Stimulated activated CD4-positive, alpha-beta T cell treated with anti-CD3 and anti-CD28 coated beads, TNF-alpha, amount 100 ng/mL, for 1 hour (primary cell): ENCODE measurements at places on chromosomes 1 and 21.

DNA sequence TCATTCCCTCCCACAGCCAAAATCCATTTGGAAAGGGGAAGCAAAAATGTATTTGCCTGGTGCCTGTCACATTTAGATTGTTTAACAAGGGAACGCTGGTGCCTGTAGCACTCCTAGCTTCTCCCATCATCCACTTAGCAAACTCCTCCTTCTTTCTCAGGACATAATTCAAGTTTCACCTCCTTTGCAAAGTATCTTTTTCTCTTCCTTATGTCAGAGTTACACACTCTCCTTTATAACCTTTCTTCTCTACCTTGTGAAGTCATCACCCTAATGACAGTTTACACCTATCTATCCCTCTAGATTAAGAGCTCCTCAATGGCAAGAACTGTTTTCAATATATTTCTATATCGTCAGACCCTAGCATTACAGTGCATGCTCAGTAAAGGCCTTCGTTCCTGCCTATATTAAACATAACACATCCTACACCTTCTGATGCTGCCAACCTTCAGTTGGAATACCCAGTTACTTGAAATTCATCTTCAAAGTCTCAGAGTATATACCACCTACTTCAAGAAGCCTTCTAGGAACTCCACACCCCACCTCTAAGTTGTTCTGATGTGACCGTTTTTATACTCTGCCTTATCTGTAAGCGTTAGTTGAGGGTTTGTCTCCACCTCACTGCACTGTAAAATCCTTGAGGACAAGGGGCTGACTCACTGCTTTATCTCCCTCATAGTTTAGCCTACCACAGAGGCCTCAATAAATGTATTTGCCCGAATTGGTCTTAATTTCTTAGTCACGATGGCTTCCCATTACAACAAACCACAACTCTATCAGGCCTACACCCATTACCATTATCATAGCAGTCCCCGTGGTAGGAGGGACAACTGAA is 1.0 kb upstream of the EPS15 start:
- DNase-seq: no peak

- DNase-seq: no peak
These were observed 19.0 kb upstream of the RNF11 start for GRCh38 chr1:51217101-51217500.

- no peak for DNase-seq
These were observed 128.0 kb upstream of the ADGRL2 start for GRCh38 chr1:81672766-81673165.

DNA sequence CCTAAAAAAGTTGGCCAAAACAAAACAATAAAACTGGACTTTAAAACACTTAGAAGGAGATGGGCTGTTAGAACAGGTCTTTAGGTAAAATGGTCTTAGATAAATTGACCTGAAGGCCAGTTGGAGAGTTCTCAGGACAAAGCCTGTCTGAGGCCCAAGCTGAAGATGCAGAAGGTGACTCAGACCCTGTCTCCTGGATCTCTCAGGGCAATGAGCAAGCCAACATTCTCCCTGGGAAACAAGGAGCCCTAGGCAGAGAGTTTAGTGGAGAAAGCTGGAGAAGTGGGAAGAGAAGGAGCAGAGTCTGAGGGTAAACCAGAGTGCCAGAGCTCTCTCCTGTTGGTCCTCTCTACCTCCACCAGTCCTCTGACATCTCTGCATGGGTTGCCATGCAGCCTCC is 70.1 kb downstream of the FCRL5 start:
- DNase-seq: no peak

GRCh38 chr1:27257155-27257554 is 22.7 kb downstream of the WDTC1 start:
- DNase-seq: no peak
